T-helper 2 cell treated with Interferon-gamma antibody and Interleukin-4, amounts not matched to agents 5 μg/mL and 100 μg/mL, for 36 hours (primary cell): ENCODE measurements at places on chromosomes 13 and 19.
A peak's percentile ranks its signal among the peaks of the same experiment; 100 is the strongest.

GRCh38 chr13:50991579-50992521, 82.3 kb downstream of the RNASEH2B start:
- peak; percentile 30 for DNase-seq

GRCh38 chr13:36158611-36159010, 27.4 kb upstream of the DCLK1 start:
- no peak for DNase-seq

- no peak for DNase-seq
Observed at GRCh38 chr13:25153736-25154135, 18.4 kb downstream of the AMER2 start.

DNA sequence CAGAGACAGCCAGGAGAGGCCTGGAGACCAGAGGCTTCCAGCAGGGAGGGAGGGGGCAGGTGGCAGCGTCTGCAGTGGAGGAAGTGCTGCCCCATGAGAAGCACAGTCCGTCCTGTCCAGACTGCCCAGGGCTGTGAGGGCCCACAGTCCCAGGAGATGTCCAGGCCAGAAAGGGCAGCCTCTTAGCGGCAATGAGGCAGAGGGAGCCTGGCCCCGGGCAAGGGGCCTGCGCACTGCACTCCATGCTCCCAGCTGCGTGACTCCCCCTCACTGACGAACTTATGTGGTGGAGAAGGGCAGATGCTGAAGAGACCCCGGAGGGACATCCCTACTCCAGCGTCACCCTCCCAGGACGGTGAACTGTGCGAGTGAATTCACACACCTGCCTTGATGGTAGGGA, 115.3 kb downstream of the SOX1 start:
- DNase-seq, result no peak

DNA sequence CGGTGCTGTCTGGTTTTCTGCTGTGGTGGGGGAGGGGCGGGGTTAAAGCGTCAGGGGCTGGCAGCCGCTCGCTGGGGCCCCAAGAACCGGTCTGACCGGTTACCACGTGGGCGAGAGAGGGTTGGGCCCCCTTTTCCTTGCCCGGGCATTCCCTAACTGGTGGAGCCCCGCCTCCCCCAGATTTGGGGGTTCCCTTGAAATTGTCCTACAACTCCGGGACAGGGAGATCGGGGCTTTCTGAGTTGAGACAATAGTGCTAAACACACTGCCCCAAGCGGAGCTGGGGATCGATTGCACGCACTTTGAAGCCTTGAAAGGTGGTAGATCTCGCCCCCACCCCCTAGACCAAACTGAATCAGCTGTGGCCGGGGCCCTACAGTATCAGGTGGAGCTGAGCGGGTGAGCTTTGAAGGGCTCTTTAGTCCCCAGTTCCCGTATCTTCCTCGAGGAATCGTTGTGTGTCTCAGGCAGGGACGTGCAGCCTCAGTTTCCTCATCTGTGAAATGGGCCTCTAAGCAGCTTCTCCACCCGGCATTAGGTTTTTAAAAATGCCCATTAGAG, 4.8 kb downstream of the IER2 start:
- DNase-seq, result peak; percentile 83

GRCh38 chr13:70534466-70534865, 426.2 kb upstream of the KLHL1 start:
- DNase-seq, result no peak

DNA sequence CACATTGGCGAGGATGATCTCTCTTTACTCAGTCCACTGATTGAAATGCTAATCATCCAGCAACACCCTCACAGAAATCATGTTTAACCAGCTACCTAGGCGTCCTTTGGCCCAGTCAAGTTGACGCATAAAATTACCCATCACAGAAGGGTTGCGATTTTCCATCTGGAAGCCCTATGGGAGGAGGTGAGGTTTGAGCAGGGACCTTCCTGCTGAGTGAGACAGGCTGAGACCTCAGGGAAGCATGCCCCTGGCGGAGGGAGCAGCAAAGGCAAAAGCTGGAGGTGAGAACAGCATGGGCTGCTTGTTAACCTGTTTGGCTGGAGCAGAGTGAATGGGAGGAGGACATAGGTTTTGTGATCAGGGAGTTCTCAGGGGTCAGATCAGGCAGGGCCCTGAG, 7.3 kb downstream of the TTC9B start:
- DNase-seq, result no peak

GRCh38 chr13:110250258-110250891, 56.6 kb downstream of the COL4A1 start:
- no peak for DNase-seq

GRCh38 chr13:99528547-99528946, 27.3 kb downstream of the TM9SF2 start:
- no peak for DNase-seq

DNA sequence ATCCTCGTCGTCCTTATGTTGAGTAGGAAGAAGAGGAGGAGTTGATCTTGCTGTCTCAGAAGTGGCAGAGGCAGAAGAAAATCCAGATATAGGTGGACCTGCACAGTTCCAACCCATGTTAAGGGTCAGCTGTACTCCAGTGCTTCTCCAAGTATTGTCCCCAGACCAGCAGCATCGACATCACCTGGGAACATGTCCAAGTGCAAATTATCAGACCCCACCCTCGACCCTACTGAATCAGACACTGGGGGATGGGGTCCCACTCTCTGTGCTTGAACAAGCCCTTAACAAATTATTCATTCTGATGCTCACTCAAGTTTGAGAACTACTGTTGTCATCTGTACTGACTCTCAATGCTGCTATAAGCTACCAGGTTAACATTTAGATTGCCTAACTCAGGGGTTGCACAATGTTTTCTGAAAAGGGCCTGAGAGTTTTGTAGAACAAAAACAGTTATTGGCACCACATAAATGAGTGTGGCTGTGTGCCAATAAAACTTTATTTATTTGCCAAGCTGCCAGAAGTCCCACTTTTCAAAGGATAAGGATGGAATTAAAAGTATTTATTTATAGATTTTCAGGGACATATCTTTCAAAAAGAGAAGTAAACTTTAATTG, 226.7 kb upstream of the IPO5 start:
- DNase-seq, result no peak

DNA sequence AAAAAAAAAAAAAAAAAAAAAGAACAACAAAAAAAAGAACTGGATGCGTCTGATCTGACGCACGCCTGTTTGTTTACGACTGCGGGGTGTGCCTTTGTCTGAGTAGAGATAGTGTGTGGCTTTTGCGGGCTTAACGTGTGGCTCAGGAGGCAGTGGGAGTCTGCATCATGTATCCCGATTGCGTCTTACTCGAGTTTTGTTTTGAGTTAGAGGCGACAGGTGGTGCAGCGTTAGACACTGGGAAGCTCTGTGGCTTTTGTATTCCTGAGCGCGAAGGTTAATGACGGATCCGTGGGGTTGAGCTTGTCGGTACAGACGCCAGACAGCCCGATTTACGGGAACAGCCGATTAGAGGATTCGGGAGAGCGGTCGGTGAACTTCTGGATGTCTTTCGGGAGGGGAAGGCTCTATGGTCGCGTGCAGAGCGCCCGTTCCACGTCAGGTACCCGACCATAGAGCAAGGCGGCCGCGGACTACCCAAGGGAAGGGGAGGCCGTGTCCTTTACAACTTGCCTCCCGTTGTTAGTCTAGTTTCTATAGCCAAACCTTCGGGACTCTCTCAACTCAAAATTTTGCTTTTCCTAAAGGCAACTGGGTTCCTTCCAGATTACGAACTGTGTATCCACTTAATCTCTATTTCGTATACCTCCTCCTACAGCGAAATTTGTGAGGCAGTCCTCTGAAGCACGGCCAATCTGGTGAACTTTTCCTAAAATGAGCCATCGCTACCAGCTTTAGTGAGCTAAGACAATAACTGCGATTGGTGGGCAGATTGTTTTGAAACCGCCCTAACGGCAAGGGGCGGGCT, 926 bp upstream of the HNRNPUL1 start:
- DNase-seq, result peak; percentile 90

DNA sequence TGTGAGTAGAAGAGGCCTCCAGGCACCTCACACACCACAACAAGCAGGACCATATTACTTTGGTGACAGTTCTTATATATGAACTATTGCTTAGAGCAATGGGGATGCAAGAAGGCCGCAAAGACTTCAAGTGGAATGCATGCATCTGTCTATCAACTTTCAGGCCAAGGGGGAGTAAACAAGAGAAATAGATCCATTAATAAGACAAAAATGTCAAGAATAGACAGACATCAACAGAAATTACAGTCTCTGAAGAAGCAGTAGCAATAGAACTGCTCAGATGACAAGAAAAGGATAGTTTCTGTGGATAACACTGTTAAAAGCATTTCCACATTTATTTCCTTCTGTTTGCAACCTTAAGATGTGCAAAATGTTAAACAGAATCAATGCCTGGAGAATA, 1057.7 kb downstream of the UQCRFS1 start:
- DNase-seq, result no peak

GRCh38 chr19:45955905-45956608, 17.6 kb downstream of the NOVA2 start:
- no peak for DNase-seq

GRCh38 chr13:59495936-59496512, 667.7 kb downstream of the DIAPH3 start:
- DNase-seq, result no peak

DNA sequence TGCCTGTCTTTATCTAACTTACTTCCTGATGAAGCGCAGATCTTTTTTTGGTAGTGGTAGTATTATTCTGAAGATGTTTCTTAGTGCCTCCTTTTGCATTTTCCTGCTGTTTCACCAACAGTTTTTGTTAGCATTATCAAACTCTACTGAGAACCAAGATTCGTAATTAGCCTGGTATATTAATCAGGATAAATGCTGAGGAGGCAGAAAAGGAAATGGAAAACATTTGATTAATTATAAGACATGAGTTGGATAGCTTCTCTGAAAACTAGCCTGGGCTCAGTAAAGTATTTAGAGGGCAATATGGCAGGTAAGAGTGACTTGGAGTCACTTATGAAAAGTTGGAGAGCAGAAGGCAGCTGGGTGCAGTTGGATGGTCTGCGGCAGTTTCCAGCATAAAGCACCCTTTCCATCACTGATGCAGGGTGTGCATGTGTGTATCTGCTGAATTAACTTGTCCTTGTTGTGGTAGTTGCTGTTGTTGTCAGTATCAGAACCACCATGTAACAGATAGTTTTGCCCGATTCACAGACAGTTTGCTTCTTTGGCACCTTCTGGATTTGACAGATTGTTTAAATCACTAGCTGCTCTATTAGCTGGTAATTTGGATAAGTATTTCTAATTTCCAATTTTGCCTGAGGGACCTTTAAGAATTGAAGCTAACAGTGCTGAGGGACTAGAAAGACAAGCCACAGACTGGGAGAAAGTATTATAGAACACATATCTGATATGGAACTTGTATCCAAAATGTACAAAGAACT, 6.9 kb upstream of the TNFRSF19 start:
- DNase-seq, result no peak

DNA sequence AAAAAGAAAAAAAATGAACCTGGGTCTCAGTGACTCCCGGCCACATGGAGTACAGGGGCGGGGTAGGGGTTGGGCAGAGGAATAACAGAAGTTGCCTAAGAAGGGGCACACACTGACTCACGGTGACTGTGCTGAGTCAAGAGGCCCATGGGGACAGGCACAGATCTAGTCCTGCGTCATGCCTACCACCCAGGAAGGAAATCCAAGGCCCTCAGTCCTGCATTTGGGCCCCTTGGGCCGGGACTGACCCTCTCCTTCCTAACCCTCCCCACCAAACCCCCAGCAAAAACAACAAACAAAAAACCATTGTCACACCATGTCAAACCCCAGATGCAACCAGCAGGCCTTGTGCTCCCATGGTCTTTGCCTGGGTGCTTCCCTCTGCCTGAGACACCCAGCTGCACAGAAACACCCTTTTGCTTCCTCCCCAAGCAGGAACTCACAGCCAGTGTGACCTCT, 9.6 kb upstream of the NOTCH3 start:
- no peak for DNase-seq

DNA sequence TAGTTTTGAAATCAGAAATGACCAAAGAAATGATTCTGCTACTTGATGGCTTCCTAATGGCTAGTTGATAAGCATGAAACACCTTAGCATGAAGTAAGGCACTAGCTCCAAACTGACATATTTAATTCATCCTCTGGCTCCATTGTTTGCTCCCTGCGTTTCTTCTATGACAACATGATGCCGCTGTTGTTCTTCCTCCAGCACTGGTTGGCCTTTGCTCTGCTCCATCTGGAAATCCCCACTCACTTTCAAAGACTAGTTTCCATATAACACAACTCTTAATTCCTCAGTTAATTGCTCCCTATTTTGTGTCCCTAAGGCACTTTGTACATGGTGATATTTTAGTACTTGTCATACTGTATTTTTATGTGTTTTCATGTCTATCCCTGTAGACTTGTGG, 151.6 kb downstream of the GPC6 start:
- DNase-seq, result no peak

GRCh38 chr19:1081301-1082164, 13.6 kb downstream of the POLR2E start:
- DNase-seq, result no peak

- DNase-seq, result no peak
Observed at GRCh38 chr19:48190288-48190884, 19.9 kb downstream of the ZSWIM9 start.

DNA sequence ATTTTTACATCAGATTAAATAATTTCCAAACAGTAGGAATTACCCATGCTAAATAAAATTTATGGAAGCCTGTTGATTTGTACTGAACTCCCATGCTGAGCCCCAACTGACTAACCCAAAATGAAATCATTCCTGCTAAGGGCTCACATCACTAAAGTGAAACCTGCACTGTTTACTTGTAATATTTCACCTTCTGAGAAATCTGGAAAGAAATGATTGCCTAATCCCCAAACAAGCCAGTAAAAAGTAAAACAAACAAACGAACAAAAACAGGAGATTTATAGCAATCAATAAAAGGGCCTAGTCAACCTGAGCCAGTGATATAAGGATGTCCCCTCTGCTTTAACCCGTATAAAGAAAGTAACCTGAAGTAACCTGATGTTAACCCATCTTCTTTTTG, 1599.8 kb downstream of the OLFM4 start:
- DNase-seq, result no peak

- DNase-seq, result no peak
Observed at GRCh38 chr13:43520351-43520750, 266.4 kb downstream of the ENOX1 start.

DNA sequence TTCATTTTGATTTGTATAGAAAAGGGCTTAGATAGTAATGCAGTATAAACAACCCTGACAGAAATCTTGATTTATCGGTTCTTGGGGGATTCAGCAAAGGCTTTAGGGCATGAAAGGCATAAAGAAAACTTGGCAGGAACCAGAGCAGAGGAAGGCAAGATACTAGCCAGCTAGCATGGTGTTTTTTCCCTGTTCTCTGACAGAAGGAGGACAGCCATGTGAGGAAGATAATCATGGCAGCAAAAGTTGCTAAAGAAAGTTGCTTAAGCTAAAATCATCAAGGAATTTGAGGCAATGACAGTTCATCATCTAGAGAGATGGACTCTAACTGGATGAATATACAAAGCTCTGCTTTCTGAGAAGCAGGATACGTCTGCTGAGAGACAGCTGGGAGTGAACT, 294.1 kb downstream of the KCNRG start:
- DNase-seq, result no peak

- no peak for DNase-seq
Observed at GRCh38 chr19:15452111-15453047, 2.6 kb upstream of the WIZ start.
